ENCODE measurements at places on chromosomes 4 and X. TPM values are rescaled to one million over a fixed set of nuclear protein-coding genes. Genes with fewer than 3 reads are reported as not detected.

Gene ACOX3
- 24.5 TPM for polyA plus RNA-seq

Gene EPGN
- polyA plus RNA-seq, result not detected

Gene FAT4
- polyA plus RNA-seq, result not detected

GRCh38 chr4:106344647-106344970, 24.0 kb downstream of the GIMD1 start:
- DNase-seq, result no peak

DNA sequence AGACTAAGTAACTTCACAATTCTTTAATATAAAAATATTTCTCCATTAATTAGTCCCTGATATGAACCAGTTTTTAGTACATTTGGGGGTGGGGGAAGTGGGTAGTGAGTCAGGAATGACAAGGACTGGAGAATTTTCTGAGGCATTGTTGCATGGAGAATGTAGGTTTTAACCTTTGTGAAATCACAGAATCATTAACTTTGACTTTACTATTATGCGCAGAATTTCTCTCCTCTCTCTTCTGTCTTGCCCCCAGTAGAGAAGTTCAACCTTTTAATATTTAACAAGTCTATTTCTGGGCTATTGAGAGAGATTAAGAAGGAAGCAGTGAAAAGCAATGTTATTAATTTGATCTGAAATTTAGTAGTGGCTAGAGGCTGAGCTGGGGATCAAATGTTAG, 597.0 kb downstream of the PCDH18 start:
- DNase-seq, result no peak

All from GM12878 (cell line).